ENCODE measurements at places on chromosomes 16 and 17.

DNA sequence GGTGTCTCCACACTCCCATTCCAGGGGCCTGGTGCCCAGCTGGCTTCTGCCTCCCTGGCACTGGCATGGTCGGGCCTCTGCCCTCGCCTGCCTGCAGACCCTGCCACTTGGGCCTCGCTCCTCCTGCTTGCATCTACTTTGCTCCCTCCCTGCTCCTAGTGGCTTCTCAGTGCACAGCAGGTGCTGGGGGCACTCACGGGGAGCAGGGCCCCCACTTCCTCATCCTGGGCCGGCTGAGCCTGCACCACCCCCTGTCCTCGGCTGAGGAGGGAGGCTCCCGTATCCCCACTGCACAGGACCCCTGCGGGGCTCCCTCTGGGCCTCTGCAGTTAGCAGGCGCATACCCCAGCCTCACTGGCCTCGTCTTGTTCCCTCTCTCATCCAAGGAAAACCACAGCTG, 35.2 kb downstream of the CIBAR2 start:
- DNase-seq, result no peak

- peak; percentile 5 for DNase-seq
Observed at GRCh38 chr16:17271687-17272086, 199.1 kb downstream of the XYLT1 start.

GRCh38 chr16:22924492-22924891, 110.5 kb downstream of the HS3ST2 start:
- DNase-seq, result no peak

DNA sequence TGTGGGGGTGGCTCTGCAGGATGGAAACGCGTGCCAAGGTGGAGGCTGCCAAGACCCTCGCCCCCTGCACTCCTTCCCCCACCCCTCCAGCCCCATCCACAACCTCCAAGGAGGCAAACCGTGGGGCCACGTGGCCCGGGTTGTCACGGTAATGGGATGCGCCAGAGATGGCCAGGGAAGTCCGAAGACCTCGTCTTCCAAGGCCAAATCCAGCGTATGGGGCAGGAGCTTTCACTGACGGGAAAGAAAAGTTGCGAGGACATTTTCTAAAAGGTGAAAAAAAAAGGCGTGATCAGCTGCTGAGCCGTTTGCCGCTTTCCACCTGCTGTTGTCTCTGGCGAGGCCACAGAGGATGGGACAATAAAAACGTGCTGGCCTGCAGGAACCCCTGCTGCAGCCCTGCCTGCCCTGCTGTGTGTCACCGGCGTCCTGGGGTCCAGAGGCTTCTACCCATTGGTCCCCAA, 28.3 kb upstream of the GSE1 start:
- no peak for DNase-seq

- no peak for DNase-seq
Observed at GRCh38 chr16:7422036-7422888, 89.6 kb downstream of the RBFOX1 start.

GRCh38 chr17:39960524-39961041, 2.2 kb upstream of the GSDMA start:
- no peak for DNase-seq

GRCh38 chr16:4847774-4848587, 700 bp downstream of the UBN1 start:
- DNase-seq, result no peak

DNA sequence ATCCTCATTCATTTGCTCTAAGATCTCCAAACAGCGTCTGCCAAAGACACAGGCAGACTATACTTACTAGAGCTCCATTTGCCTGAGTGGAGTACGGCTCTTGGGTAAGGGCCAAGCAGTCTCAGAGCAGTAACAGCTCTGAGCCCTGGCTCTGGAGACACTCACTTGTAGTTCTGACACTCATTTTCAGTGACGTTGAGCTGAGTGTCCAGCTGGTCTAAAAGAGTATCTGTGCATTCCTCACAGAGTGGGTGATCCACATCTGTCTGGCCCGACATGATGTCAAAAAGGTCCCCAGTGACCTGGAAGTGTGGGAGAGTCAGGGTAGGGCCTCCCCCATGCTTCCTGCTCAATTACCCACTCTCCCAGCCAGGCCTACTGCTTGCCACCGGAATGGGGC, 5.7 kb downstream of the BECN1 start:
- DNase-seq, result no peak

GRCh38 chr16:59886021-59886420, 1151.9 kb upstream of the GOT2 start:
- DNase-seq, result peak; percentile 2
